ENCODE measurements at places on chromosomes 6 and 20.

DNA sequence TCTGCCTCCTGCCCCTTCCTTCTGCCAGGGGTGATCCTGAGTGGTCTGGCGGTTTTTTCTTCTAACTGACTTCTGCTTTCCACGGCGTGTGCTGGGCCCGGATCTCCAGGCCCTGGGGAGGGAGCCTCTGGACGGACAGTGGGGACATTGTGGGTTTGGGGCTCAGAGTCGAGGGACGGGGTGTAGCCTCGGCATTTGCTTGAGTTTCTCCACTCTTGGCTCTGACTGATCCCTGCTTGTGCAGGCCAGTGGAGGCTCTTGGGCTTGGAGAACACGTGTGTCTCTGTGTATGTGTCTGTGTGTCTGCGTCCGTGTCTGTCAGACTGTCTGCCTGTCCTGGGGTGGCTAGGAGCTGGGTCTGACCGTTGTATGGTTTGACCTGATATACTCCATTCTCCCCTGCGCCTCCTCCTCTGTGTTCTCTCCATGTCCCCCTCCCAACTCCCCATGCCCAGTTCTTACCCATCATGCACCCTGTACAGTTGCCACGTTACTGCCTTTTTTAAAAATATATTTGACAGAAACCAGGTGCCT, 10.2 kb downstream of the SLC29A1 start:
- no peak for DNase-seq

DNA sequence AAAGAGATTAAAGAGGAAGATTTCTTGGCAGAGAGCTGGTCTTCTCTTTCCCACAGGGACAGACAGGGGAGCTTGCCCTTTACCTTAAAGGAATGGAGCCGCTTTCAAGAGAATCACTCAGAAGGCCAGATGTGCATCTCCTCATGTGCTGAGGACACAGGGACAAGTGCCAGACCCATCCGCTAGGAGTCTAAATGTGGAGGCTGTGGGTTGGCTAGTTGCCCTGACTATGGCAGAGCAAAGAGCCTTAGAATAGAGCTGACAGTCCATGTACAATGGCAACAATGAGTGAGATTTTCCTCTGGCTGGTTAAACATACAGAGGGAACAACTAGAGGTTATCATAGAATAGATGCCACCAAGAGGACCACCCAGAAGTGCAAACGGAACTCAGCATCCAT, 7.3 kb upstream of the DOK5 start:
- no peak for DNase-seq

DNA sequence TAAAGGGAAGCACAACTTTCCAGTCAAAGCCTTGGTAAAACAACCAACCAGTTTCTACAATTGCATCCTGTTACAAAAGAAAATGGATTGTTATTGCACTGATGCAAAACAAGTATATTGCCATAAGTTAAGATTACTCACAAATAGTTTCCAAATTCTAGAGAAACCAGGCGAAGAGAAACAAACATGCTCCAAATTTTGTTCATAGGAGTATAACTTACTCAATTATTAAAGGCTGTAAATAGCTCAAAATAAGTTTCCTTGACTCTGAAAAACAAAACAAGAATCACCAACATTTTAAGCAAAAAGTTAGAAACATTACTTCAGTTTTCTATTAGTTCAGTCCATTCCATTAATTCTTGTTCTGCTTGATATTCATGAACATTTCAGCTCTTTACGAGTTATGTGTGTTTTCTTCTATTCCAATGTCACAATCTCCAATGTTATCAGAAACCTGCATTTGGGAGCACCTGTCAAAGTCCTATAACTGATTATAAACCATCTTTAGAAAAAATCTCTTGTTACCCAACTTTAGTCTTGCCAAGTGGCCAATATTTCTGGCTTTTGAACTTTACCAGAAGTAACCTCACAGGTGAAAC, 137.9 kb upstream of the THBS2 start:
- DNase-seq: no peak

GRCh38 chr20:37198932-37199660, 19.7 kb upstream of the MROH8 start:
- DNase-seq: no peak

GRCh38 chr20:63083831-63084562, 77.2 kb upstream of the BHLHE23 start:
- DNase-seq: no peak

- DNase-seq: no peak
These were observed 90.1 kb downstream of the CRYBG1 start for GRCh38 chr6:106450653-106451052.

- peak; percentile 89 for DNase-seq
These were observed 145.1 kb downstream of the PREX1 start for GRCh38 chr20:48682529-48683363.
